ENCODE measurements at places on chromosomes 12 and 14. TPM values are rescaled to one million over a fixed set of nuclear protein-coding genes. Genes with fewer than 3 reads are reported as not detected.

DNA sequence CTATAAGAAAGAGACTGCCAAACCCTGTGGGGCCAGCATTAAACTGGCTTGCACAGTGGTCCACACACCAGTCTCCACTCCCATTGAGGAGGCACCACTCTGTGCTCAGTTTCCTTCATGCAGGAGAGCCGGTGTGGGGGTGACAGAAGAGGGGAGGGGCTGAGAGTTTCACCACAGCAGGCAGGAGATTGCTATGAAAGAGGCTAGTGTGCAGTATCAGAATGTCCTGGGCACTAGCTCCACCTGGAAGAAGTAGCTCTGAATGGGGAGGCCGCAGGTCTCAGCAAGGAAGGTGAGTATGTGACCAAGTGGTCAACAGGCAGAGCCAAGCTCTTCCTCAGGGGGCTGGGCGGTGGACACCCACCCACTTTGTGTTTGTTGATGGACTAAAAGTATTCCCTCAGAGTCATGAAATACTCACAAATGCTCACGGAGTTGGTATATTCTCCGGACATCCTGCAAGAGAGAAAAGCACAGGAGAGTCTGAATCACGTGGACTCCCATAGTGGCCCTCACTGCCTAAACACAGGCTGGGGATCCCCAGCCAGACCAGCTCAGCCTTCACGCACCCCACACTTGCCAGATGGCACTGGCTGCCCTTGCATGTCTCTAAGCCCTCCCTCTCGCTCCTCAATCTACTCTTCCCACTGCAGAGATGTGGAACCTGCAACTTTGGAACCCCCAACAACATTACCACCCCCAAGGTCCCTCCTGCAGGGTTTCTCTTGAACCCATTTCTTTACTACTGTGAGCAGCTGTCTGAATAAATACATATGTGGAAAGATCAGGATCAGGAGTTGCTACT lies 7.8 kb upstream of the KRT72 start:
- peaks cover 39% of the 10 kb centered on the region for H3K27me3 ChIP-seq
- H3K36me3 ChIP-seq, result no peaks in the 10 kb centered on the region
- DNase-seq, result no peak
- H3K4me1 ChIP-seq, result no peaks in the 10 kb centered on the region
- H3K4me3 ChIP-seq, result no peak overlapping the region

The ANKRD33 gene
- 0.04 TPM for total RNA-seq

- no peak overlapping the region for H3K4me3 ChIP-seq
- H3K4me1 ChIP-seq, result peaks cover 3% of the 10 kb centered on the region
- H3K36me3 ChIP-seq, result no peaks in the 10 kb centered on the region
- H3K27me3 ChIP-seq, result peaks cover 13% of the 10 kb centered on the region
- DNase-seq, result no peak
Observed at GRCh38 chr12:4962539-4963486, 53.1 kb downstream of the KCNA1 start.

DNA sequence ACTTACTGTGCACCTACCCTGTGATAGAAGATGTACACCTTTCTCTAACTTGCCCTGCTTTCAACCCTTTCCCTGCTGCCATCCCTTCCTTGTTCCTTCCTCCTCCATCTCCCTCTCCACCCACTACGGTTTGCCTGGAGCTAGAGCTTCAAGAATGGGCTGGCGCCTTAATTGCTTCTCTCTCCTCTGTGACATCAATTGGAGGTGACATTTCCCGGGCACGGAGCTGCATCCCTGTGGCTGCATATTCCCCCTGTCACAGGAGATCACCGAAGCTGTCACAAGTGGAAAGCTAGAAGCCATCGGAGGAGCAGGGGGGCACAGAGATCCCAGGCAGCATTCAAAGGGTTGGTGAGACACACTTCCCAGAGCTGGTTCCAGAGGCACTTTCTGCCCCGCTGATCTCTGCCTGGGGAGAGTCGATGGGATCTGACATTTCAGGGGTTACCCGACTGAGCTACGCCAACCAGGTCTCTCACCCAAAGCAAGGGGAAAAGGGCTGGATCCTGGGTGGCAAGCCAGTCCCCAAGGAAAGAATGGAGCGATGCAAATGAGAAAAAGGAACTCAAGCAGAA lies 604.9 kb downstream of the MED13L start:
- H3K27me3 ChIP-seq, result no peaks in the 10 kb centered on the region
- H3K4me1 ChIP-seq, result no peaks in the 10 kb centered on the region
- no peak overlapping the region for H3K27ac ChIP-seq
- no peak for DNase-seq
- no peak overlapping the region for H3K4me3 ChIP-seq
- no peaks in the 10 kb centered on the region for H3K36me3 ChIP-seq

- DNase-seq, result no peak
- H3K4me3 ChIP-seq, result no peak overlapping the region
- no peaks in the 10 kb centered on the region for H3K36me3 ChIP-seq
- no peak overlapping the region for H3K27ac ChIP-seq
- H3K4me1 ChIP-seq, result no peaks in the 10 kb centered on the region
- no peaks in the 10 kb centered on the region for H3K27me3 ChIP-seq
Observed at GRCh38 chr12:8553088-8553627, 12.5 kb upstream of the CLEC4E start.
